ENCODE measurements at places on chromosomes 7 and 10.

GRCh38 chr7:52260046-52260665 is 775.3 kb upstream of the POM121L12 start:
- no peak overlapping the region for H3K27ac ChIP-seq
- no peak for DNase-seq
- H3K4me3 ChIP-seq = no peak overlapping the region
- peaks cover 4% of the 10 kb centered on the region for H3K36me3 ChIP-seq
- H3K27me3 ChIP-seq = no peaks in the 10 kb centered on the region
- H3K4me1 ChIP-seq = no peaks in the 10 kb centered on the region

- no peaks in the 10 kb centered on the region for H3K36me3 ChIP-seq
- no peak overlapping the region for H3K4me3 ChIP-seq
- H3K27me3 ChIP-seq = peaks cover 53% of the 10 kb centered on the region
- H3K4me1 ChIP-seq = no peaks in the 10 kb centered on the region
- no peak for DNase-seq
Observed at GRCh38 chr10:112122827-112123226, 60.7 kb downstream of the GPAM start.

- peaks cover 10% of the 10 kb centered on the region for H3K4me1 ChIP-seq
- peak; percentile 73 for DNase-seq
- no peaks in the 10 kb centered on the region for H3K27me3 ChIP-seq
- no peaks in the 10 kb centered on the region for H3K36me3 ChIP-seq
- H3K27ac ChIP-seq = no peak overlapping the region
Observed at GRCh38 chr7:1579481-1580421, 9.9 kb upstream of the PSMG3 start.

GRCh38 chr10:102585026-102585425 is 59.3 kb upstream of the TRIM8 start:
- no peak for DNase-seq
- no peaks in the 10 kb centered on the region for H3K36me3 ChIP-seq
- H3K4me3 ChIP-seq = no peak overlapping the region
- H3K27ac ChIP-seq = no peak overlapping the region

DNA sequence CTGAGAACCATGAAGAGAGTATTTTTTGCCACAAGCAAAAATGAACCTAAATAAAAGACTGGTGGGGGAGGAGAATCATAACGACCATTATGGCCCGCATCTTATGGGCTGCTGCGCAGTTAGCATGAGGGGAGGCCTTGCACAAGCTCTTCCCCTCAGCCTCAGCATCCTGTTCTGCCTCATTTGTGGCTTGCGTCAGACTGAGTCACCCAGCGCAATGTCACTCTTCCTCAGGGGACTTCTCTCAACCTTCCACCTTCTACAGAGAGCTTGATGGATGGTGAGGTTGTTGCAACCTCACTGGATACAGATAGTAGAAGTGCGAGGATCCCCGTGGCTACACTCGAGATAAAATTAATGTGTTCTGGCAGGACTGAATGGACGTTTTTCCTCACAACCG is 16.8 kb upstream of the GPR15LG start:
- peaks cover 33% of the 10 kb centered on the region for H3K4me1 ChIP-seq
- no peaks in the 10 kb centered on the region for H3K27me3 ChIP-seq
- peak overlapping the region; percentile 73 for H3K4me3 ChIP-seq
- H3K36me3 ChIP-seq = peaks cover 22% of the 10 kb centered on the region
- peak overlapping the region; percentile 74 for H3K27ac ChIP-seq
- DNase-seq = peak; percentile 74

GRCh38 chr10:25304606-25305005 is 129.8 kb downstream of the GPR158 start:
- H3K27me3 ChIP-seq = no peaks in the 10 kb centered on the region
- no peak for DNase-seq
- no peak overlapping the region for H3K27ac ChIP-seq
- H3K4me1 ChIP-seq = no peaks in the 10 kb centered on the region
- H3K4me3 ChIP-seq = no peak overlapping the region

DNA sequence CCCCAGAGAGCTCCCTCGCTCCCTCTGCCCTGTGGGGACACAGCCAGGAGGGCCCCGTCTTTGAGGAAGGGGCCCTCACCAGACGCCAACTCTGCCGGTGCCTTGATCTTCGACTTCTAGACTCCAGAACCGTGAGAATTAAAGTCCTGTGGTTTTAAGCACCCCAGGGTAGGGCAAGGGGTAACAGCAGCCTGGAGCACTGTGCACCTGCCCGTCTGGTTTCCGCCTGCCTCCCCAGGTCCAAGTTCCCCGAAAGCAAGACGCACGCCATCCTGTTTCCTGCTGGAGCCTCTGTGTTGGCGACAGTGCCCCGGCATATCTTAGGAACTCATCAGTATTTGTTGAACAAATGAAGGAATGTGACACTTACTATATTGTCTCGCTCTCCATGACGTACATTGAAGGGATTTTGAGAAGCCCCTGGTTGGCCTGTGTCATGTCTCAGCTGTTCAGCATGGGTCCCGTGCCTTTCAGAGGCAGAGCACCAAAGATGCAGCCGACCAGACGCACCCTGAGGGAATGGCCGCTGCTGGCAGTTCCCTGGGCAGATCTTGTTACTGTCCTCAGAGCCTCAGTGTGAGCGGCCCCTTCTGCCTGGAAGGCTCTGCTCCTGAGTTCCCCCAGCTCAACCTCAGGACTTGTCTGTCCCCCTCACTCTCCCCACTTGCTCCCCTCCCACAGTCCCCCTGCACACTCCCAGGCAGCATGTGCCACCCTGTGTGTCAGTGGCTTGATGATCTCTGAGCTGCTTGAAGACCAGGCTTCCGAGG is 226.2 kb downstream of the TCERG1L start:
- DNase-seq = no peak
- H3K27ac ChIP-seq = no peak overlapping the region
- no peaks in the 10 kb centered on the region for H3K36me3 ChIP-seq
- H3K4me3 ChIP-seq = no peak overlapping the region
- H3K27me3 ChIP-seq = peaks cover 7% of the 10 kb centered on the region
- H3K4me1 ChIP-seq = no peaks in the 10 kb centered on the region

GRCh38 chr7:17022920-17023319 is 141.1 kb upstream of the AGR3 start:
- no peak for DNase-seq
- H3K27ac ChIP-seq = no peak overlapping the region
- H3K4me3 ChIP-seq = peak overlapping the region; percentile 15

DNA sequence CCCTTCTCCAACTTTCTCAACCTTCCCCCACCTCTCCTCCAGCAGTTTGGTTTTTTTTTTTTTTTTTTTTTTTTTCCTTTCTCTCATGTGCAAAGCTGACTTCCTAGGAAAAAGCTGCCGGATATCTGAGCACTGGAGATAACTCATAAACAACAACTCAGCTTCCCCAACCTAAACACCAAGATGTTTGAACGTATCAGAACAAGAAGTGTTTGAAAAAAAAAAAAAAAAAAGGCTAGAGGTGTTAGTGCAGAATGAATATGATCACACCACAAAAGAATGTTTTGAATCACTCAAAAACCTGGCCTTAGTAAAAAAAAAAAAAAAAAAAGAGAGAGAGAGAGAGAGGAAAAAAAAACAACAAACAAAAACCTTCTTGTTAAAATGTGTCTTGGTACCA is 11.2 kb downstream of the GATA3 start:
- H3K27me3 ChIP-seq = peaks cover 2% of the 10 kb centered on the region
- H3K36me3 ChIP-seq = peaks cover 48% of the 10 kb centered on the region
- H3K4me3 ChIP-seq = peak overlapping the region; percentile 69

DNA sequence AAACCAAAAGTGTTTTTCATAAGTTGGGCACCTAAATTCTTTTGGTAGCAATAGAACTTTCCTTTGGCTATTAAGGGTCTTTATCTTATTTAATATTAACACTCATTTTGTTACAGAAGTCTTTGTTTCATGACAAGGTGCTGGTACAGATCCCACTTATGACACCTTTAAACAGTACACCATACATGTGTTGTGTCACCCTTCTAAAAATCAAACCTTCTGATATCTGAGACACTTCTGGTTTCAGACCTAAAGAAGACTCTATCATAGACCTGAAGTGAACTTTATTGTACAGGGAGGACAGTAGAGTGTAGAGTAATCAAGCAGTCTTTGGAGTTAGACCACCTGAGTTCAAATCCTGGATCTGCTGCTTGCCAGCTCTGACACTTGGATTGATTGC is 5.8 kb upstream of the USP6NL start:
- H3K27ac ChIP-seq = no peak overlapping the region
- peaks cover 4% of the 10 kb centered on the region for H3K4me1 ChIP-seq
- H3K4me3 ChIP-seq = no peak overlapping the region
- DNase-seq = no peak
- H3K27me3 ChIP-seq = peaks cover 31% of the 10 kb centered on the region

- H3K27me3 ChIP-seq = no peaks in the 10 kb centered on the region
- no peak overlapping the region for H3K27ac ChIP-seq
- H3K36me3 ChIP-seq = no peaks in the 10 kb centered on the region
Observed at GRCh38 chr7:22319424-22320403, 37.2 kb downstream of the RAPGEF5 start.

- DNase-seq = no peak
- no peak overlapping the region for H3K4me3 ChIP-seq
- H3K27me3 ChIP-seq = no peaks in the 10 kb centered on the region
- H3K36me3 ChIP-seq = no peaks in the 10 kb centered on the region
- H3K27ac ChIP-seq = no peak overlapping the region
Observed at GRCh38 chr10:106947643-106948042, 216.9 kb downstream of the SORCS1 start.

GRCh38 chr7:18792871-18793595 is 297.5 kb downstream of the HDAC9 start:
- no peak overlapping the region for H3K4me3 ChIP-seq
- H3K27ac ChIP-seq = no peak overlapping the region
- no peaks in the 10 kb centered on the region for H3K27me3 ChIP-seq

DNA sequence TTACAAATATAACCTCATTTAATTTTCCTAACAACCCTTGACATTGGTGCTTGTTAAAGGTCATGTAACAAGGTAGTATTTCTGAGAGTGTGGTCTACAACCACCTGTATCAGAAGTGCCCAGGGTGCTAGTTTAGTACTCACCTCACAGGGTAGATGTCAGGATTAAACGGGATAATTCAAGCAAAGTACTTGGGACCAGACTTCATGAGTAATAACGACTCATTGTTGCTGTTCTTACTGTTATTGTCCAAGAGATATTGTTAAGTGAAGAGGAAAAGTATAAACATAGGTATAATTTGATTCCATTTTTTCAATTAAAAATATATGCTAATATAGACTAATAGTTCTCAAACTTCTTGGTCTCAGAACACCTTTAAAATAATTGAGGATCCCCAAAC is 179.3 kb downstream of the WNT2 start:
- no peaks in the 10 kb centered on the region for H3K27me3 ChIP-seq
- no peak overlapping the region for H3K27ac ChIP-seq
- DNase-seq = no peak
- H3K4me1 ChIP-seq = peaks cover 5% of the 10 kb centered on the region
- no peak overlapping the region for H3K4me3 ChIP-seq
- H3K36me3 ChIP-seq = peaks cover 6% of the 10 kb centered on the region

DNA sequence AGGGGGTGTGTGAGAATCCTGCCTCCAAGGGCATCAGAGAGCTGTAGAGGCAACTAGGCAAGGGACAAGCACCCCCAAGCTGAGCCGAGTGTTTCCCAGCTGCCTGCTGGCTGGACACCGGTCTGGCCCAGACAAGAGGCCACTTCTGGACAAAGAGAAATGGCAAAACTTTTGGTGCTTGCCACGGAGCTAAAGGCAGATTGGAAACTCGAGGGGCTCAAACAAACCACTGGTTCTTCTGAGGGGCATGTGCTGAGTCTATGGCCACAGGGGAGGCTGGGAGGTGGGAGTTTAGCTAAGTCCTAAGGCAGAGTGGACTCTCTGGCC is 66.5 kb upstream of the INPP5A start:
- H3K4me3 ChIP-seq = no peak overlapping the region
- no peak for DNase-seq
- H3K27me3 ChIP-seq = peaks cover 20% of the 10 kb centered on the region
- H3K36me3 ChIP-seq = no peaks in the 10 kb centered on the region
- H3K4me1 ChIP-seq = no peaks in the 10 kb centered on the region
- H3K27ac ChIP-seq = no peak overlapping the region

DNA sequence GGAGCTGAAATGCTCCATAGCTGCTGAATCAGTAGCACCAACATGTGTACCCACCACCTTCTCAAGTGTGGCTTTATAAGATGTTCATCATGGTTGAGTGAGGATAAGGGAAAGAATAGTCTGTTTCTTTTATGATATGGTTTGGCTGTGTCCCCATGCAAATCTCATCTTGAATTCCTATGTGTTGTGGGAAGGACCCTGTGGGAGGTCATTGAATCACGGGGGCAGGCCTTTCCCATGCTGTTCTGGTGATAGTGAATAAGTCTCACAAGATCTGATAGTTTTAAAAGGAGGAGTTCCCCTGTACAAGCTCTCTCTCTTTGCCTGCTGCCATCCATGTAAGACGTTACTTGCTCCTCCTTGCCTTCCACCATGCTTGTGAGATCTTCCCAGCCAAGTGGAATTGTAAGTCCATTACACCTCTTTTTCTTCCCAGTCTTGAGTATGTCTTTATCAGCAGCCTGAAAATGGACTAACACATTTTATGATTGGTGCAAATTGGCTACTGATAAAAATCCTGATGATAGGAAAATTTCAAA is 799.9 kb downstream of the TNS3 start:
- H3K36me3 ChIP-seq = no peaks in the 10 kb centered on the region
- no peak for DNase-seq
- no peaks in the 10 kb centered on the region for H3K27me3 ChIP-seq
- H3K27ac ChIP-seq = no peak overlapping the region
- H3K4me1 ChIP-seq = no peaks in the 10 kb centered on the region
- H3K4me3 ChIP-seq = no peak overlapping the region

DNA sequence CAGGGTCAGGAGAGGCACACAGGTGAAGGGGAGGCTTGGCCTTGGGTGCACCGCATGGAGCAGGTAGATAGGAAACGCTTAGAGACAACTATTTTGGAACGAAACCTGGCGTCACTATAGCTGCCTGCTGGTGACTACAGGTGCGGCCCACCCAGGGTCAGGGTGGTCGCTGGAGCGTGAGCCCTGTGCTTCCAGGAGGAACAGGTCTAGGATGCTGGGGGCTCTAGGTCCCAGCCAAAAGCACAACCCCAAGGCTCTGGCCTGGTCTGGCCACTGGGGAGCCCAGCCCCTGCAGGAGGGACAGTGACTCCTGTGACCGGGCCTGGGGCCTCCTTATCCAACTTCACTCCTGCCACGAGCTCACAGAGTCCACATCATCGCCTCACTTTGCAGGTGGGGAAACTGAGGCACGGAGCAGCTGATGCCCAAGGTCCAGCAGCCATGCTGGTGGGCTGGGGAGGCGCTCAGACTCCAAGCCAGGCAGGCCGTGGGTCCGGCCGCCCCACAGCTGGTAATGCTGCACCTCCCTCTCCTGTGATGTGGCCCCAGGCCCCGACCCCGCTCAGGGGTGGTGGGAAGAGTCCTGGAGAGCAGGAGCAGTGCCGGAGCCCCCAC is 9.0 kb downstream of the LFNG start:
- peak overlapping the region; percentile 93 for H3K27ac ChIP-seq
- H3K36me3 ChIP-seq = no peaks in the 10 kb centered on the region
- H3K27me3 ChIP-seq = no peaks in the 10 kb centered on the region
- peaks cover 25% of the 10 kb centered on the region for H3K4me1 ChIP-seq
- peak overlapping the region; percentile 73 for H3K4me3 ChIP-seq

- H3K4me1 ChIP-seq = peaks cover 46% of the 10 kb centered on the region
- no peak overlapping the region for H3K4me3 ChIP-seq
- H3K36me3 ChIP-seq = peaks cover 21% of the 10 kb centered on the region
Observed at GRCh38 chr7:139709485-139709884, 68.3 kb downstream of the HIPK2 start.
